ENCODE measurements at places on chromosomes 12 and 14.

- no peak for DNase-seq
Observed at GRCh38 chr14:89589400-89590118, 172.5 kb upstream of the FOXN3 start.

DNA sequence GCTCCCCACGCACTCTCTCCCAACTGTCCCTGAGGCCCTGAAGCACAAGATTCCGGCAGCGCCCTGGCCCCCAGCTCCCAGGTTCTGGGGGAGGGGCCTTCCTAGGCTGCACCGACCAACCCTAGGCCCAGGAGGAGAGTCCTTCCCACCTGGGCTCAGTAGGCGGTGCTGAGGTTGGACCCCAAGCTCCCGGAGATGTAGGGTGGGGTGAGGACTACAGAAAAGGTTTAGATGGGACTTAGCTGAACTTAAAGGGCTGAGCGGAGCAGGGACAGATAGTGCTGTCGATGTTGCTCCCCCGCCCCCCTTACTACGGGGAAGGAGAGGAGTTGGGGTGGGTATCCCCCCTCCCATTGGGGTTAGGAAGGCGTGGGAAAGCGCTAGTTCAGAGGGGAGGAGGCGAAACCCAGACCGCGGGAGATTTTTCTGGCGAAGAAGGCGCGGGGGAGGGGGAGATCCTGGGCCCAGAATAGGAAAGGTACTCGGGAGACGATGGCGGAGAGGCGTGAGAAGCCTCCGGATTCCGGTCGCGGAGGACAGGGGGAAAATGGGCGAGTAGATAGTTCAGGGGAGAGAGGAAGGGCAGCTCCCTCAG, 4.2 kb upstream of the BAZ2A start:
- DNase-seq: peak; percentile 28

- peak; percentile 6 for DNase-seq
Observed at GRCh38 chr12:10406725-10407124, 2.8 kb downstream of the KLRC4 start.

DNA sequence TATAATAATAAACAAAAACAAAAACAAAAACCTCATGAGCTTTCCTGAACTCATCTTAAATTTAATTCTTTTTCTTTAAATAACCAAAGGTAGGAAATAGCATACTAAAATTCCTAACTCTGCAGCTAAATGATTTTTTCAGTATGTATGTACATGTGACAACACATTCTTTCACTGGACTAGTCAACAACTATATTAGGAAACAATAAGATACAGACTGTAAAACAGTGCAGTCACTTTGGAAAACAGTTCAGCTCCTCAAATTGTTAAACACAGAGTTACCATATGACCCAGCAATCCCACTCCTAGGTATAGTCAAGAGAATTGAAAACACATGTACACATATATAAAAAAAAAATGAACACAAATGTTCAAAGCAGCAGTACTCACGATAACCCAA, 64.7 kb downstream of the SPPL3 start:
- no peak for DNase-seq

DNA sequence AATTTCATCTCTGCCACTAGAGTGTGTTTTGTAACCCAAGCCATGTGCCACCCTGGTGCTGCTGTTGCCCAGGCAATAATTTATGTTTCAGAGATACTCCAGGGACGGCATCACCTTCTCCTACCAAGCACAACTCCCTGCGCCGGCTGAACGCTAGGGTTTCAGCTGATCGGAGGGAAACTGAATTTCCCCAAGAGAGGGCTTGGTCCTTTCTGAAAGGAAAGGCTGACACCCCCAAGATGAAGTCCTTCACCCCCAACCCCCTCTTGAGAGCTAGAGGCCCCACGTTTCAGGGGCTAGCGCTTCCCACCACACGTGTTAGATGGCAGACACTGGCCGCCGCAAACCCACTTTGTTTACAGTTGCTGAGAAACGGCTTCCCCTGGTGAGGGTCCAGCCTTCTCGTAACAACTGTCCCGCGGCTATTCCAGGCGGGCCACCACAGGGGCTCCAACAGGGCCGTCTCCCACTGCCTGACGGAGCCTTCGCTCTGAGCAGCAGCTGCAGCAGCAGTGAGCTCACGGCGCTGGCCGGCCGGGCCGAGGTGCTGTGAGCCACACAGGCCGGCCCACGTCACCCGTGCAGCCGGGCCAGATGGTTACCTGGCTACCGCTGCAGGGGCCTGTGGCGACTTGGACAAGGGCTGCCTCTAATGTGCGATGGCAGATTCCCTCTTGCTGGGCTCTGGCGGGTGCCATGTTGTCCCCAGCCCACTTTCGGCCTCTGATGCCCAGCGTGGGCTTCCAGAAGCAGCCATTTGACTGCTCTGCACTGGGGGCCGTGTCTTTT, 66.4 kb downstream of the TESC start:
- DNase-seq: no peak

GRCh38 chr12:56932867-56933266, 1.3 kb downstream of the SDR9C7 start:
- no peak for DNase-seq

DNA sequence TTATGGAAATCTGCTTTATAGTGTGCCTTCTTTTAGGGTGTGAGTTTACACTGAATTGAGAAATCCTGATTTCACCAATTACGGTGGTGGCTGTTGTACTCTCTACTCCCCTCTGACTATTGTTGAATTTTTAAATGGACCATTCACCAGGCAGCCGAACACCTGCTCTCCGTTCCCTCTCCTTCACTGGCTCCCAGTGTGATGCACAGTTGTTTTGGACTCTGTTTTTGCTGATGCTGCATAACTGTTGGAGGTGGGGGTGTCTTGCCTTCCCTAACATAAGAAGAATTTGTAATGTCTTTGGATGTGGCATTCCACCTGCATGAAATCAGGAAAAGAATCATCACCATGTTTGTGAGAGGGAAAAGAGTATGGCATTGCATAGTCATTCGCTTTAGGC, 341.2 kb downstream of the SNAPC1 start:
- DNase-seq: no peak
